ENCODE measurements at places on chromosomes 5 and 9. TPM values are rescaled to one million over a fixed set of nuclear protein-coding genes. Genes with fewer than 3 reads are reported as not detected.

The F12 gene
- 0.18 TPM for total RNA-seq

The CEMIP2 gene
- 65.6 TPM for total RNA-seq

The PCDHGA12 gene
- 9.1 TPM for total RNA-seq

The ACSL6 gene
- 0.09 TPM for total RNA-seq

The TMOD1 gene
- total RNA-seq = 0.57 TPM

The S100Z gene
- not detected for total RNA-seq

The SPINK1 gene
- not detected for total RNA-seq

The FAM219A gene
- 3.7 TPM for total RNA-seq

The HMCN2 gene
- under 0.01 TPM for total RNA-seq

The RORB gene
- total RNA-seq = 0.92 TPM

The SLIT3 gene
- 18.5 TPM for total RNA-seq

The TRIP13 gene
- total RNA-seq = 3.4 TPM

The GABRA6 gene
- total RNA-seq = not detected

The KIF24 gene
- total RNA-seq = 0.55 TPM

The PARP8 gene
- total RNA-seq = 17.9 TPM

The IFNA21 gene
- total RNA-seq = not detected

The PTGS1 gene
- 52.2 TPM for total RNA-seq

The C9orf40 gene
- total RNA-seq = 1.3 TPM

The GPR151 gene
- total RNA-seq = not detected

The RABGAP1 gene
- 35.0 TPM for total RNA-seq

The PDE6A gene
- total RNA-seq = not detected

The PSAT1 gene
- total RNA-seq = 42.9 TPM

The SLC4A9 gene
- total RNA-seq = not detected

The KIAA0825 gene
- total RNA-seq = 3.0 TPM

The UBE2R2 gene
- 15.2 TPM for total RNA-seq

The NFIL3 gene
- total RNA-seq = 30.9 TPM

The PCDHGA7 gene
- 4.1 TPM for total RNA-seq

The MYMK gene
- total RNA-seq = not detected

The SLC27A6 gene
- 0.28 TPM for total RNA-seq

The HK3 gene
- total RNA-seq = not detected

The COL27A1 gene
- total RNA-seq = 7.1 TPM

The CTNND2 gene
- total RNA-seq = not detected

The ZDHHC11B gene
- total RNA-seq = 0.09 TPM

The GPR150 gene
- total RNA-seq = 0.28 TPM

The LCP2 gene
- not detected for total RNA-seq

The PCDHB10 gene
- total RNA-seq = 0.28 TPM

Data from smooth muscle cell of bladder (primary cell).